ENCODE measurements at places on chromosomes 12 and 14. TPM values are rescaled to one million over a fixed set of nuclear protein-coding genes. Genes with fewer than 3 reads are reported as not detected.

DNA sequence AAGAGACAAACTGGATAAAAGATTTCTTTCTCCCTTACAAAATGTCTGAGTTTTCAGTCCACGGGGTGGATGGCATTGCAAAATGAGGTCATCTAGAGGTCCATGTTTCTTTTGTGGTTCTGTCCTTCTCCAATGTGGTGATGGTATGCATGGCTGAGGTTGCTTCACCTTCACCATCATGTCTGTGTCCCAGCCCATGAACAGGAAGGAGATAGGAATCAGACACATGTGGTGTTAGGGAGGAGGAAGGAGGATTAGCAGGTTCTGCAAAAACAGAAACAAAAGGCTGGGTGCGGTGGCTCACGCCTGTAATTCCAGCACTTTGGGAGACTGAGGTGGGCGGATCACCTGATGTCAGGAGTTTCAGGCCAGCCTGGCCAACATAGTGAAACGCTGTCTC is 11.0 kb upstream of the AEBP2 start:
- H3K4me3 ChIP-seq = no peak overlapping the region
- H3K4me1 ChIP-seq = peaks cover 9% of the 10 kb centered on the region
- no peaks in the 10 kb centered on the region for H3K36me3 ChIP-seq
- H3K27ac ChIP-seq = no peak overlapping the region

- H3K27ac ChIP-seq = no peak overlapping the region
- H3K27me3 ChIP-seq = peaks cover 75% of the 10 kb centered on the region
- H3K4me1 ChIP-seq = peaks cover 12% of the 10 kb centered on the region
- DNase-seq = no peak
Observed at GRCh38 chr12:116885491-116885890, 4.2 kb upstream of the HRK start.

DNA sequence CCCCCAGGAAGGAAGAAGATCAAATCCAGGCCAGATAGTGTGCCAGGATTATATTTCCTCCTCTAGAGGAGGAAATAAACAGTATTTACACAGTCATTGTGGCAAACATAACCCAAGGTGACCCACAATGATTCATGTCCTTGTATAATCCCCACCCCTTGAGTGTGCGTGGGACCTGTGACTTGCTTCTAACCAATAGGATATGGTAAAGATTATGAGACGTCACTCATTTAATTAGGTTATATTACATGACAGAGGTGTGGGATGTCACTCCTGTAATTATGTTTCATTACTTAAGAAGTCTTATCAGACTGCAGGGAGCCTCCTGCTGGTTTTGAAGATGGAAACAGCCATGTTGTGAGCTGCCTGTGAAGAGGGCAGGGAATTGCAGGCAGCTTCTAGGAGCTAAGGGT is 12.2 kb upstream of the CATSPERB start:
- H3K4me3 ChIP-seq = no peak overlapping the region
- H3K27me3 ChIP-seq = no peaks in the 10 kb centered on the region
- H3K27ac ChIP-seq = no peak overlapping the region
- DNase-seq = no peak
- H3K36me3 ChIP-seq = no peaks in the 10 kb centered on the region
- no peaks in the 10 kb centered on the region for H3K4me1 ChIP-seq

- peaks cover 35% of the 10 kb centered on the region for H3K4me1 ChIP-seq
- peak within 1 kb of the TSS; percentile 95 for H3K27ac ChIP-seq
- DNase-seq = peak; percentile 70
- H3K4me3 ChIP-seq = peak within 1 kb of the TSS; percentile 92
- H3K27me3 ChIP-seq = peaks cover 61% of the 10 kb centered on the region
- no peaks in the 10 kb centered on the region for H3K36me3 ChIP-seq
Observed at GRCh38 chr12:48183091-48183875, at the start of gene CCDC184. TSS of gene CCDC184 (plus strand) at chr12:48183644. CDS start at chr12:48184123, 479 bp downstream.

GRCh38 chr12:60853407-60853806 is 1257.6 kb downstream of the SLC16A7 start:
- H3K27ac ChIP-seq = no peak overlapping the region
- H3K4me1 ChIP-seq = no peaks in the 10 kb centered on the region
- DNase-seq = no peak
- H3K36me3 ChIP-seq = no peaks in the 10 kb centered on the region

DNA sequence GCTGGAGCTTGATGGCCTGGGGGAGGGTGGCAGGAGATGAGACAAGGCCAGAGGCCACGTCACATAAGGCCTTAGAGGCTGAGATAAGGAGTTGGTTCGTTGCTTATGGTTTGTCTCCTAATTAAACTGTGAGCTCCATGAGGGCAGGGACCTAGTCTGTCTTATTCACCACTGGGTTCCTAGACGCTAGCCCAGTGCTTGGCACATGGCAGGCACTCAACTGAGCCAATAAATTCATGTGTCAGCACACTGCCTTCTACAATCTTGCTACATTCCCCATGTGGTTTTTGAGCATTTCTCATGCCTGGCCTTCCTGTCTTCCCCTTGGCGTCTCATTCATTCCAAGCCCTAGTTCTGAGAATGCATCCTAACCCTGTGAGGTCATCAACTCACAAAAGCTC is 92.5 kb upstream of the MED13L start:
- no peak overlapping the region for H3K27ac ChIP-seq
- H3K36me3 ChIP-seq = no peaks in the 10 kb centered on the region
- H3K4me3 ChIP-seq = no peak overlapping the region
- no peak for DNase-seq
- peaks cover 32% of the 10 kb centered on the region for H3K4me1 ChIP-seq

GRCh38 chr14:71115821-71116567 is 208.7 kb downstream of the PCNX1 start:
- peaks cover 15% of the 10 kb centered on the region for H3K36me3 ChIP-seq
- H3K27me3 ChIP-seq = no peaks in the 10 kb centered on the region
- DNase-seq = no peak
- H3K27ac ChIP-seq = peak overlapping the region; percentile 62

- no peaks in the 10 kb centered on the region for H3K36me3 ChIP-seq
- no peak overlapping the region for H3K27ac ChIP-seq
- peak; percentile 50 for DNase-seq
Observed at GRCh38 chr14:36069535-36069900, 107.0 kb downstream of the PTCSC3 start.

GRCh38 chr14:53894456-53894855 is 62.2 kb downstream of the BMP4 start:
- peaks cover 2% of the 10 kb centered on the region for H3K27me3 ChIP-seq
- DNase-seq = no peak
- H3K4me3 ChIP-seq = no peak overlapping the region
- H3K36me3 ChIP-seq = no peaks in the 10 kb centered on the region
- H3K27ac ChIP-seq = no peak overlapping the region
- no peaks in the 10 kb centered on the region for H3K4me1 ChIP-seq

DNA sequence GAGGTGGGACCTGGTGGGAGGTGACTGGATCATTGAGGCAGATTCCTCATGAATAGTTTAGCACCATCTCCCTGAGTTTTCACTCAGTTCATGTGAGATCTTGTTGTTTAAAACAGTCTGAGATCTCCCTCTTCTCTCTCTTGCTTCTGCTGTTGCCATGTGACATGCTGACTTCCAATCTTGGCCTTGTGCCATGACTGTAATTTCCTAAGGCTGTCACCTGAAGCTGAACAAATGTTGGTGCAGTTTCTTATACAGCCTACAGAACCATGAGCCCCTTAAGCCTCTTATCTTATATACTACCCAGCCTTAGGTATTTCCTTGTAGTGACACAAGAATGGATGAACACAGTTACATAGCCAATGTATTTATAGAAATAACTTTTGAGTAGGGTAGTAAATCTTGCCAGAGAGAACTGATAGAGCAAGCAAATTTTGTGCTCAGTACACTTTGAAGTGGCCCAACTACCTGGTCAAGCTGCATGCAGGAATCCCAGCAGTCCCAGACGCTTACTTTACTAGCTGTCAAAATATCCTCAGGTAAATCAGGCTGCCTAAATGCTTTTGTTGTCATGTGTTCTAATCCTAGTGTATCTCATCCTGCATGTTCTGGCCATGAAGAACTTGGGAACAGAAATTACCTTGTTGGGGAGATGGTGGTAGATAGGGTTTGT is 445.6 kb upstream of the MIS18BP1 start:
- H3K27ac ChIP-seq = no peak overlapping the region
- no peak overlapping the region for H3K4me3 ChIP-seq
- DNase-seq = no peak
- H3K27me3 ChIP-seq = no peaks in the 10 kb centered on the region
- H3K36me3 ChIP-seq = no peaks in the 10 kb centered on the region

GRCh38 chr12:43293396-43293795 is 258.6 kb downstream of the ADAMTS20 start:
- H3K36me3 ChIP-seq = no peaks in the 10 kb centered on the region
- peaks cover 22% of the 10 kb centered on the region for H3K4me1 ChIP-seq
- H3K4me3 ChIP-seq = no peak overlapping the region
- H3K27me3 ChIP-seq = no peaks in the 10 kb centered on the region
- H3K27ac ChIP-seq = no peak overlapping the region

GRCh38 chr12:11543457-11544158 is 105.9 kb upstream of the ETV6 start:
- H3K27me3 ChIP-seq = no peaks in the 10 kb centered on the region
- H3K4me1 ChIP-seq = peaks cover 11% of the 10 kb centered on the region
- no peak overlapping the region for H3K4me3 ChIP-seq
- no peaks in the 10 kb centered on the region for H3K36me3 ChIP-seq
- DNase-seq = no peak
- no peak overlapping the region for H3K27ac ChIP-seq

GRCh38 chr12:88185988-88186387 is 43.9 kb downstream of the TMTC3 start:
- no peak overlapping the region for H3K27ac ChIP-seq
- peaks cover 23% of the 10 kb centered on the region for H3K36me3 ChIP-seq
- DNase-seq = no peak
- no peak overlapping the region for H3K4me3 ChIP-seq
- no peaks in the 10 kb centered on the region for H3K4me1 ChIP-seq
- H3K27me3 ChIP-seq = no peaks in the 10 kb centered on the region

DNA sequence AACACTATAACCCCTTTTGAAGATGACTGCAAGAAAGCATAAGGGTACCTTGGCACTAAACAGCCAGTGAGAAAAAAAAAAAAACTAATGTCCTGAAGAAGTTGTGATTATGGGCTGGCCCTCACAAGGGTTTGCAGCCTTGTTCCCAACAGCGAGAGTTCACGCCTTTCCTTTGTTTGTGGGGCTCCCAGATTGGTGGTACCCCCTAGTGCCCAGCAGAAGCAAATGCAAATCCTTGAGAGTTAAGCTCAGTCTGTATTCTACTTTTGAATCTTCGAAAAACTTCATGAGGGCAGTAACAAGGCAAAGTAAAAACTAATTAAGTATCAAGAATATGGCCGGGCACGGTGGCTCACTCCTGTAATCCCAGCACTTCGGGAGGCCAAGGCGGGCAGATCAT is 238.9 kb upstream of the LMO3 start:
- H3K36me3 ChIP-seq = no peaks in the 10 kb centered on the region
- DNase-seq = no peak
- no peak overlapping the region for H3K27ac ChIP-seq
- peaks cover 3% of the 10 kb centered on the region for H3K27me3 ChIP-seq
- no peak overlapping the region for H3K4me3 ChIP-seq

GRCh38 chr14:105888151-105888550 is 361.8 kb downstream of the TMEM121 start:
- H3K4me1 ChIP-seq = no peaks in the 10 kb centered on the region
- H3K27me3 ChIP-seq = no peaks in the 10 kb centered on the region
- no peak for DNase-seq
- H3K4me3 ChIP-seq = no peak overlapping the region
- no peaks in the 10 kb centered on the region for H3K36me3 ChIP-seq

- peaks cover 6% of the 10 kb centered on the region for H3K27me3 ChIP-seq
- no peak for DNase-seq
- no peaks in the 10 kb centered on the region for H3K4me1 ChIP-seq
- no peaks in the 10 kb centered on the region for H3K36me3 ChIP-seq
- no peak overlapping the region for H3K27ac ChIP-seq
Observed at GRCh38 chr14:104968541-104969401, 9.4 kb downstream of the AHNAK2 start.

DNA sequence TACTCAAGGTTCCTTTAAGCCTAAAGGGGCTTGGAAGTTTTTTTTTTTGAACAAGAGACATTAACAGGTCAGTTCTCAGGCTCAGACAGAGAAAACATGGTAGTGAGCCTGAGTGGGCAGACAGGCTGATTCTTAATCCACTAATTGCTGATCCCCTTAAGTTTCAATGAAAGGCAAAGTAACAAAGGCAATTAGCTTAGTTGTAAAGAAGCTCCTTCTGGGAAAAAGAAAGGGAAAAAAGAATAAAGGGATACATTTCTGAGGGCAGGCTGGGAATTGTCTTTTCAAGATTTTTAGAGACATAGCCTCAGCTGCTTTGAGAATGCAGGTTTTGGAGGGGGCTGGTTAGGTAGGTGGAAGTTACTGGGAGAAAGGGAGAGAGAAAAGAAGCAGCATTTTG is 133.8 kb downstream of the CFAP54 start:
- peaks cover 6% of the 10 kb centered on the region for H3K4me1 ChIP-seq
- no peak overlapping the region for H3K4me3 ChIP-seq
- no peaks in the 10 kb centered on the region for H3K27me3 ChIP-seq

The SPX gene
- 0.19 TPM for total RNA-seq

The MANSC1 gene
- total RNA-seq = 5.5 TPM

The KLRC1 gene
- not detected for total RNA-seq

The TPPP2 gene
- total RNA-seq = not detected

The KRT78 gene
- not detected for total RNA-seq

The ATN1 gene
- total RNA-seq = 118 TPM

The CBX5 gene
- total RNA-seq = 369 TPM
